ENCODE measurements at places on chromosomes 6 and 20.
A peak's percentile ranks its signal among the peaks of the same experiment; 100 is the strongest.

DNA sequence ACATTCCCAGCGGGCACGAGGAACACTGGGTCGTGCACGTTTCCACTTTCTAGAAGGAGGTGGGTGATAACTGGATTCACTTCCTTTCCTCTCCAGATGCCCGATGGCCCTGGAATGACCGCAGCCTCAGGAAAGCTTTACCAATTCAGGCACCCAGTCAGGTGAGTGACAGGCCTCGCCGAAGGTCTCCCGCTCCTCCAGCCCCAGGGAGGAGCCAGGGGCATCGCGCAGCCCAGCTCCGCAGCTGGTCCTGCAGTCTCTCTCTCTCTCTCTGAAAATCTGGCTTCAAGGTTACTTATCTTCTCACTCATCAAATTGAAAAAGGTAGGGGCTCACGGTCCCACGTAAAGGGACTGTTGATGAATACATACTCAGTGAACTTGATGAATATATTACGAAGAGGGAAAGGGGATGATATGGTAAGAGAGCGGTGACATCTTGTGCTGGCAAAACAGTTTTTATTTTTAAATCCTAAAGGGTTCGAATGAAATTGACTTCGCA is 891 bp downstream of the RIPPLY2 start:
- no peak for DNase-seq

DNA sequence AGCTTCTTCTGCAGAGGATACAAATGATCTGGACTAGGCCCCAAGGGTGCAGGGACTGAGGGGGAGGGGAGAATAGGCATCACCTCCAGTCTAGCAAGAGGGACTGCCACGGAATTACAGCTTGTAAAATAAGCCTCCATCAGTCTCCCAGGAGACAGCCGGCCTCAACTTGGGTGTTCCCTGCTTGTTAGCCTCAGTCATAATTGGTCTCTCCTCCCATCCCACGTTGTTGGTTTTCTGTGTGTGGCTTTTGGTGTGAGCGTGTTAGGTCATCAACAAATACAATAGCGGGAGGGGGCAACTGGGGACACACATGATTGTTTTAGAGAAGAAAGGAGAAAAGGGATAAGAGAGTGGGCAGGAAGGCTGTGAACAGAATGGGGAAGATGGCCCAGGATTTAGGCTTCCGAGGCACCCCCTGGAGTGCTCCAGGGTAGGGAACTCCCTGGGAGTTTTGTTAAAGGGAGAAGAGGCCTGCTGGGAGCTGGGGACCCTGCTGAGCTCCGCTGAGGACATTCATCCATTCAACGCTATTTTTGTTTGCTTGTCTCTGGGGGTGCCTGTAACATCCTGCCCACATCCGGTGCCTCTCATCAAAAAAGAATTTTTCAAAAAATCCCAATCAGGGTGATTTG is 9.2 kb downstream of the FOXA2 start:
- DNase-seq, result no peak

- no peak for DNase-seq
Observed at GRCh38 chr20:3924304-3925112, 35.3 kb downstream of the PANK2 start.

DNA sequence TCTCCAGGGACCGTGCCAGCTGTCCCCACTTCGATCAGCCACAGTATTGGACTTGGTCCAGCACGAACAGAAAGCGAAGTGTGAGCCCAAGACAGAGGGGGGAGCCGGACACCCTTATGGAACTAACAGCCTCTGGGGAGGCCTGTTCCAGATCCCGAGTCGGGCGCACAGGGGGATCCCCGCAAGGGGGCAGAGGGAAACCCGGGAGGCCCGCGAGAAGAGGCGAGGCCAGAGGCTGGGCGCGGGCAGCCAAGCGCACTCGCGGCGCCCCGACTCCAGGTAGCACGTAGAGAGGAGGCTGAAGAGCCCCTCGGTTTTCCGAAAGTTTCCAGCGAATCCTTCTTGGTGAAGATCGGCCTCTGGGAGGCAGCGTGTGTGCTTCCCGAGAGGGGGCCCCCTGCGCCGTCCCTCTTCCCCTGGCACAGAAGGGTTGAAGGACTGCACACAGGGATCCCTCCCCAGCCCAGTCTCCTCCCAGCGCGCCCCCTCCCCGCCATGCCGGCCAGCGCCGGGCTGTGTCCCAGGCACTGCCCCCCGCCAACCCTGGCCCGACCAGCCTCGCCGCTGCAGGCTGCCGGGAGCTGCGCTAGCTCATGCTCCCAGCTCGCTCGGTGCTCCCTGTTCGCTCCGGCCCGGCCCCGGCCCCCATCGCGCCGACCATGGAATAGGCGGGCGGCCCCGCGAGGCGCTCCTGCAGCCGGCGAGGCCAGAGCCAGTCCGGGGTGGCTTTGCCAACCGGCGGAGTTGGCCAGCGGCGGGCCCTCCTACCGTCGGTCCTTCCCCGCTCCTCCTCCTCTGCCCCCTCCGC is 577 bp upstream of the SLC24A3 start:
- DNase-seq, result peak; percentile 37

DNA sequence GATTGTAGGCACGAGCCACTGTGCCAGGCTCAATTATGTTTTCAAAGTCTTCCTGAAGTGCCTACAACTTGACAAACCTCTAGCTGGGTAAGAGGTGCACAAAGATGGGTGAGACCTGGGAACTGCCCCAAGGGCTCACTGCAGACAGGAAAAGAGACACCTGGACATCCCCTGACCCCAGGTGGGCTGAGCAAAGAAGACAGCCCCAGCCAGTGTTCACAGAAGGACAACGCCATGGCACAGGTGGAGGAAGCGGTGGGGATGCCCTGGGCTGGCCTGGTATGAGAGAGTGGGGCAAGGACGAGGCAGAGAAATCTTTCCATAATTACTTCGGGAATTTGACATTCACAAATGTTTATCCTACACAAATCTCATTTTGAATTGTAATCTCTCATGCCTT is 278.9 kb downstream of the SMOC2 start:
- no peak for DNase-seq

DNA sequence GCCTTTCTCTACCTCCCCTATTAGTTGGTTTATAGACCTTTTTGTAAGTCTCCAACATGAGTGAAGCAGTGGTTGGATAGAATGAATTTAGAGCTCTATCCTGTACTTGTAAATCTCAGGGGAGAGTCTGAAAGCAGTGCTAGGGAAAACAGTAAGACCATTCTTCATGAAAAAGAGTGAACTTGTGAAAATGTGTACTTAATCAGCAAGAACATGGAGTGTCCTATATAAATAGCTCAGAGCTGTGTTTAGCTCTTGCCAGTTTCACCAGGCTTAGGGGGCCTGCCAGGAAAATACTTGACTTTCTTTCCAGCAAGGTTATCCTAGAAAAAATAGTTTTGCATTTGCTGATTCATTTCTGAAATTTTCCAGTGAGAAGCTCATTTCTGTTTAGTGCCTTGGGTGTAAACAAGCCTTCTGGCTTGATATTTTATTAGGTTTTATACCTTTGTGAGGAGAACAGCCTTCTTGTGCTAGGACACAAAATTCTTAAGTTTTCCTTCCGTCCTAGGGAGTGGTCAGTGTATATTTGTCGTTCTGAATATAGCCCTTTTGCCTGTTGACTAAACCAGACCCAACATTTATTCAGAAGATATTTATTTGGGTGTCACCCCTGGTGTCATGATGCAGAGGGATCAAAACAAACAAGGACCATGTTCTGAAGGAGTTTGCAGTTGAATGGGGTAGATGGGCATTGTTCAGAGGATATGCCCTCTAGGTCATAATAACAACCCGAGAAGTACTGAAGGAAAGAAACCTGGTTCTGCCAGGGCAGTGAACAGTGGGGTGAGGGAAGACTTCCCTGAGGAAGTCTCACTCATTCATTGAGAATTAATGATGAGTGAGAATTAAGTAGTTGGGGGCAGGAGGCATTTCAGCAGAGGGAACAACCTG is 7.6 kb downstream of the ARFGEF2 start:
- no peak for DNase-seq

DNA sequence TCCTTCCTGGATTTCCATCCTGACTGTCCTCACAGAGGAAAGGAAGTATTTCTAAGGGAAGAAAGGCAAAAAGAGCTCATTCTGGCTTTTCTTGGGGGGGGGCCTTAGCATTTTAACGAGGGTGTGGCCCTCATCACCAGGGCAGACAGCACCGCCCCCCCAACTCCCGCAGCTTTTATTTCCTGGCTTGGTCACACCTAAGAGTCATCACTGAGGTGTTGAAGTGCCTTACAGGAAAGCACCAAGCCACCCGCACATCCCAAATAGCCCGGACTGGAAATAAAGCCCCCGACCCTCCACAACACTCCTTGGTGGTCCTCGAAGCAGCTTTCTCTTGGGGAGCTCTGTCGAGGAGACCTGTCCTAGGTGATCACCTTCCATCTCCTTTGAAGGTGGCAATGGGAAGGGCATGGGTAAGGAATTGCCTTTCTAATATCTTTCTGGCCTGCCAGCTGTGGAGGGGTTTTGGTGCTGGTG is 1.3 kb downstream of the PTK7 start:
- no peak for DNase-seq

DNA sequence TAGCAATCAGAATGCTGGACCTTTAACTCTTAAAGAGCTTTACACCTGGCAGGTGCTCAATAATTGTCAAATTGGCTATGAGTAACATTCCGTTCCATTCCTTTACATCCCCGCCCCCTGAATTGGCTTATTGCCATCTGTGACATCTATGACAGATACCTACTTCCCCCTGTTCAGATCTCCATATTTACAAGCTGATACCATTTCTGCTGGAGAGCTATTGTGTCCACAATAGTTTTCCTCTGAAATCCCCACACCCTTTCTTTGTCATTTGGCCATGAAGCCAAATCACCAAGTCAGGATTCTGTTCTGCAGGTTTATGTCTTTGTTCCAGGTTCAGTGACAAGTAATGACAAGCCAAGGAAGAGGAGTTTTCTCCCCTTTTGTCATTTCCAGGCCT is 3.2 kb downstream of the CDH26 start:
- no peak for DNase-seq

DNA sequence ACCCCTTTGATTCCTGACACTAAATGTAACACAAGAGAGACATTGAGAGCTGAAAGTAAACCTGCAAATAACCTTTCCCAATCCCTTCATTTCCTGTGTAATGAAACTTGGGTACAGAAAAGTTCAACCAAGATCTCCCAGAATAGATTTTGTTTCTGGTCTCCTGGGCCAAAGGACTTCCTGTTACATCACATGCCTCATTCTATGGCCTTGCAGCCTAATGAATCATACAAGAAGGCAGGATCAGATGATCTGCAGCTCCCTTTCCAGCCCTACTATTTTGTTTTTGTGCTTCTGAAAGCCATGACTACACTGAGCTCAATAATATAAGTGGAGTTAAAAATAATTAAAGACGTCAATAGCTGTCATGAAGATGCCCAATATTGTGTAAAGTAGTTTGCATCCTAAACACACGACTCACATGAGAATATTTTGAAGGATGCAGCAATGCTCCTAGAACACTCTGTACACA is 73.4 kb upstream of the NOX3 start:
- DNase-seq, result no peak

DNA sequence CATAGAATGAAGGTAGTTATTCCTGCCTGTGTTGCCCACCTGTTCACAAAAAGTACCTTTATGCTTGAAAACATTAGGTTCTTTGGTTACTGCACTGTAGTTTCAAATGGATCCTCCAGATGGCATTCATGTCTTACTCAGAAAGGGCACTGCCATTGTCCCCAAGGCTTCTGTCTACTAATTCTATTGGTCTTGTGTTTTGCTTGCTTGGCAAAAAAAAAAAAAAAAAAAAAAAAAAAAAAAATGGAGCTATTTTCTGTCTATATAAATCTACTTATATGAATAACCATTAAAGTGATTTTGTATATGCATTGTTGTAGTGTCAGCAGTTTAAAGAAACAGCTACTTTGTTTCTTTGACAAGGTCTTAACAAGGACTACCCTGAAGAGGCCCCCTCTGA is 12.7 kb upstream of the EFHC1 start:
- DNase-seq, result peak; percentile 43

DNA sequence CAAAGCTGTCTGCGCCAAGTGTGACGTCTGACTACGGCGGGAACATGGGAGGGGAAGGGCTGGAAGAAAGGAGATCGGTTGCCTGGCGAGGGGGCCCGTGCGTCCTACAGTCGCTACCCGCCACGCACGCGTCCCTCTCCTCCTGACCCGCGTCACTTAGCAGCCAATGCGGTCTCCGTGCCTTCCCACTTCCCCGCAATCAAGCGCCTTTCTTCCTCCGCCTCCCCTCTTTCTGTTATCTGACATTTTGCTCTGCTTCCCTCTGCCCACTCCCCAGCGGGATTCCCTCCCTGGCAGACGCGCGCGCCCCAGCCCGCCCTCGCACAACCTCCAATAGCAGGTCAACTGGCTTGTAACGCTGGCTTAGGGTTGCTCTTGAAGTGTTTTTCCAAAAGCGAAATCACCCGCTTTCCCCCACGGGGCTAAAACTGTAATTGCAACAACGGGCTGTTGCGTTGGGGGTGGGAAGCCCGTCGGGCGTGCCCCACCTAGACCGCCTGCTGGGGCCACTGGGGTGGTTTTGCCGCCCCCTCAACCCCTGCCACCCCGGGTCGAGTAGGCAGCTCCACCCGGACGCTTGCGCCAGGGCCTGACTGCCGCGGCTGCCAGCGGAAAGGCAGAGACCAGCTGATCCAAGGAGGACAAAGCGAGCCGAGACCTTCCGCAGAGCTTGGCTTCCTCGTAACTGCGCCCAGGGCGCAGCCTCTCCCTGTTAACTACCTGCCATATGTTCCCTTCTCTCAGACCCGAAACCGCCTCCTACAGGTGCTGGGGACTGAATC is 6.2 kb upstream of the SOX4 start:
- peak; percentile 74 for DNase-seq

DNA sequence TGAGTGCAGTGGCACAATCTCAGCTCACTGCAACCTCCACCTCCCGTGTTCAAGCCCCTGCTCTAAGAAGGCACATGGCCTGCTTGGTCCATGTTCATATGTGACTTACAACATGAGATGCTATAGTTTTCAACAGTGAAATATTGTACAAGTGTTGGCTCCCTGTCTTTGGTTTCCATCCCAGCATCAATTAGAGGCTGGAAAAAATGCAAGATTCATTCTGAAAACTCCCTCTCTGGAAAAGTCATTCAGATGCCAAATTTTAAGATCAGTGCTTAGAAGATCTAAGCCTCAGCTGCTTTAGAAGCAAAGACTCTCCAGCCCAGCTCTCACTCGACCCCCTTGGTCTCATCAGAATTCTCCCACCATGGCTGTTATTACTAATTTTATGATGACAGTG is 398.9 kb downstream of the KIF16B start:
- no peak for DNase-seq

DNA sequence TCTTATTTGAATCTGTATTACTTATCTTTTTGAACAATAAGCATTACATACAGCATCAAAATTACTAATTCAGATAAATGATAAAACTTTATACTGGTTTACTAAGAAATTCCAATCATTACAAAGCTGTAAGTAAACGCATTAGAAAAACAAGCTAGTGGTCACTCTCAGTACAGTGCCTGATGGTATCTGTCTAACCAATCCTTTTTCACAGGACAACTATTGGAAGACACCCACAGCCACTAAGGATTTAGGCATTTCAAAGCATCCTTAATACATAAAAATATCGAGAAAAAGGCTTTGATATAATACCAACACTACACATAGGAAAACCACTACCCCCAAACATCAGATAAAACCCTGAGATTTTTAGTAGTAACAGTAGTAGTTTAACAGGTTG is 2.6 kb downstream of the CD164 start:
- DNase-seq, result no peak

All from NCI-H1436 (cell line).